Stimulated activated CD8-positive, alpha-beta memory T cell treated with anti-CD3 and anti-CD28 coated beads, Interleukin-12 subunit alpha, Interleukin-12 subunit beta, amount 100 ng/mL, for 1 hour (primary cell): ENCODE measurements at places on chromosomes 7 and 10.

DNA sequence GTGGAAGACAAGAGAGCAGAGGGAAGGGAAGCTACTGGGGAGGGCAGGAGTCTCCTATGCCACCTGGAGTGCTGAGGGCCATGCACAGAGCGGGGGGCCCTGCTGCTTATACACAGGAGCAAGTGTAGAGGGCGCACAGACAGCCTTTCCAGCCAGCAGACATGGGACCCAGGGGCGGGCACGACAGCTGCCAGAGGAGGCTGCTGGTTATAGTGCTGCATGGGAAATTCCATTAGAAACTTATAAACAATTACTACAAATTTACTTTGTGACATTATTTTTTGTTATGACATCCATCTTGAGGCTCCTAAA lies 90.5 kb downstream of the WDFY4 start:
- DNase-seq: no peak

GRCh38 chr7:69359003-69359700 lies 239.1 kb upstream of the AUTS2 start:
- no peak for DNase-seq

GRCh38 chr7:155557778-155558177 lies 11.4 kb upstream of the CNPY1 start:
- DNase-seq: no peak

- DNase-seq: no peak
These were observed 51.5 kb upstream of the PIP4K2A start for GRCh38 chr10:22765660-22766547.

GRCh38 chr7:14576578-14576977 lies 326.0 kb downstream of the DGKB start:
- DNase-seq: no peak

GRCh38 chr10:80141696-80142460 lies 9.3 kb downstream of the PLAC9 start:
- DNase-seq: no peak

- DNase-seq: no peak
These were observed 493.5 kb upstream of the GALNT17 start for GRCh38 chr7:70638158-70639107.

- no peak for DNase-seq
These were observed 29.6 kb upstream of the FAM20C start for GRCh38 chr7:162632-163297.

GRCh38 chr10:12663863-12664262 lies 314.5 kb downstream of the CAMK1D start:
- no peak for DNase-seq

- no peak for DNase-seq
These were observed 167.1 kb upstream of the TNRC18 start for GRCh38 chr7:5590596-5591277.

GRCh38 chr7:21542891-21543527 lies at the start of gene DNAH11:
Gene DNAH11 (plus strand): TSS chr7:21543039. CDS start chr7:21543246, 207 bp downstream.
- DNase-seq: no peak

DNA sequence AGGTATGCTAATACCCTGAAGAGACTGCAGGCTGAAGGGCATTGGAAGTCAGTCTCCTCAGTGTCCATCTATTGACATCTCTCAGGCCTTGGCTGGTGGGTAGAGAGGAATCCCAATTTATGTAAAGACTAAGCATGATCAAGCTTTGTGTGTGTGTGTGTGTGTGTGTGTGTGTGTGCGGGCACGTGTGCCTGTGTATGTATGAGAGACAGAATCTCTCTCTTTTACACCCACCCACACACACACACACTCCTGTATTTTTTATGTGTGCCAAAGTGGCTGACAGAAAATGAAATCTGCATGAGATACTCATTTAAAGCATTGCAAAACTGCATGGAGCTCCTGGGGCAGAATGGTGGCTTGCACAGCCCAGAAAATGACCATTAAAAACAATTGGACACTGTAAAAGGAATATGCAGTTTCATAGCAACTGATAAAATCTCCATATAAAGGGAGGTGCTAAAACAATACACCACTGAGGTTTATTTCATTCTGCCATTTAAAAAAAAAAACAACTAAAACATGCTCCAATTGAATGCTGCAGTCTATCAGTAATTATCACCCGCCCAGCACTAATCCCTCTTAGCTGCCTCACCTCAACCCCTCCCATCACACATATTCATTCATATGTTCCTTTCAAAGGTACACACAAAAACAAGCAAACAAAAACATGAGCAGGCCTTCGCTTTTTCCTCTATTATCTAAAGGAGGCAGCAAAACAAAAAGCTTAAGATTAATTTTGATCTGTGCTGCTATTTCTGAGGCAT lies 385.0 kb downstream of the KCNMA1 start:
- no peak for DNase-seq
